ENCODE measurements at places on chromosomes 4 and X.
A peak's percentile ranks its signal among the peaks of the same experiment; 100 is the strongest.

DNA sequence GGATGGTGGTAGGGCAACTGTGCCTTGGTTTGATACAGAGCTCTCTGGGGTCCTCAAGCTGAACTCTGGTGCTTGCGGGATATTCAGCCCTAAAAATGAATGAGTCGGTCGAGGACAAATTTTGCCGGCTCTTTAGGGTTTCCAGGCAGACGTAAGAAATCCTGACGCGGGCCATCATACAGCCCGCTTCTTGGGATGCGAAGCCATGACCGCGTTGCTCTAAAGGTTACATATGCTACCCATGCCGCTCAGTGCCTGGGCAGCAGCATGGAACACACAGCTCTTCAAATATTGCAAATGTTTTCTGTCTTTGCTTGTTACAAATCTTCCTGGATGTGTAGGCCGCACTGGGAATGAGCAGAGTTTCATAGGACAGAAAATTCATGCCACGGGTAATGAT is 55.6 kb downstream of the NBDY start:
- DNase-seq, result no peak

GRCh38 chr4:55311792-55312488 is 34.1 kb upstream of the SRD5A3 start:
- DNase-seq, result no peak

DNA sequence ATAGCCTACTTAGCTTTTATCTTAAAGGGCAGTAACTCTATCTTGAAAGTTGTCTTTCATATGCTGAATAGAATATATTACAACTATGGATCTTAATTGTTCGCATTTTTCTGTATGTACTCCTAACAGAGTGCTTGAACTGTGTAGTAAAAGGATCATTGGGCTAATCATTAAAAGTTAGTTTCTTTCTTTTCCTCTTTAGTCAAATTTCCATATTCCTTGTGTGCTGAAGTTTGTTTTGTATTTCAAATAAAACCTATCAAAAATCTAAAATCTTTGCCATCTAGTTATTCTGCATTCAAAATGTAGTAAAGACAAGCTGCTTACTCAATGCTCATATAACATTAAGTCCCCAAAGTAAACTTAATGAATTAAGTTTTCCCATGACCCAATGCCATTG is 182.7 kb downstream of the HTR2C start:
- no peak for DNase-seq

- DNase-seq, result no peak
Measured at GRCh38 chr4:7059662-7060061, 8.2 kb downstream of the GRPEL1 start.

DNA sequence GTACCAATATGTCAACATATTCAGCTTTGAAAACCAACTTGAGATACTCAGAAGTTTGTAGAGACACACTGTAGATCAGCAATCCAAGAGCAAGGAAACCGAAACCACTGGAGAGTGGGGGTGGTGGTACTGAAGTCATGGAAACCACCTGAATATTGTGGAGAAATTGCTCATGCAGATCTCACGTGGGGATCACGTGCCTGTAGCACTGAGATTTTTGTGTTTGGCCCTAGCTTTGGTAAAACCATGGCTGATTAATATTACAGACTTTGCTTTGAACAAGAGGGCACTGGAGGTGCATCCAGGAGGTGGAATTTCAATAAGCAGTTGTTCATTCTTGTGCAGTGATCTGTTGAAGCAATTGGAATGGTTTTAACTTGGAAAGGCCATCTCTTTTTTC is 47.2 kb downstream of the GBA3 start:
- no peak for DNase-seq

- no peak for DNase-seq
Measured at GRCh38 chrX:72314881-72315280, 9.2 kb upstream of the CITED1 start.

DNA sequence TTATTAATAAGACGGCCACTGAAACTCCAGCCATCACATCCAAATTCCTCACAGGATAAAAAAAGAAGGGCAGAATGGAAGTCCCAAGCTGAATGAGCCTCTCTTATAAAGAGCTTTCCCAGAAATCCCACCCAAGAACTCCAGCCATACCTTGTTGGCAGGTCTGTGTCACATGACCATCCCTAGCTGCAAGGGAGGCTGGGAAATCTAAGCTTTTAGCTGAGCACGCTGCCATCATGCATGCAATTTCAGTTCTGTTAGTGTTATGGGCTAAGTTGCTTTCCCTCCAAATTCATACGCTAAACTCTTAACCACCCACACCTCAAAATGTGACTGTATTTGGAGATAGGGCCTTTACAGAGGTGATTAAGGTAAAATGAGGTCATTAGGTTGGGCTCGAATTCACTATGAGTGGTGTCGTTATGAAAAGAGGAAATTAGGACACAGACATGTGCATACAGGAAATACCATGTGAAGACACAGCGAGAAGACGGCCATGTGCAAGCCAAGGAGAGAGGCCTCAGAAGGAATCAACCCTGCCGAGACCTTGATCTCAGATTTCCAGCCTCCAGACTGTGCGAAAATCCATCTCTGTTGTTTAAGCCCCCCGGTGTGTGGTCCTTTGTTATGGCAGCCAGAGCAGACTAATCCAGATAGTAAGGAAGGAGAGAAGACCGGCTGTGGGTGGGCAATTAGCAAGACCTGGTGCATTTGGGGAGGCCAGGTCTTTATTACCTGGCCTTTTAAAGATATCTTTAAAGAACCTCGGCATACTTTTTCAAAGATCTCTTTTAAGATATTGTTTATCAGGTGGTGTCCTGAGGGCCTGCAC is 317.6 kb downstream of the BCOR start:
- DNase-seq, result no peak

- DNase-seq, result no peak
Measured at GRCh38 chr4:151284534-151285245, 7.7 kb downstream of the PRSS48 start.

DNA sequence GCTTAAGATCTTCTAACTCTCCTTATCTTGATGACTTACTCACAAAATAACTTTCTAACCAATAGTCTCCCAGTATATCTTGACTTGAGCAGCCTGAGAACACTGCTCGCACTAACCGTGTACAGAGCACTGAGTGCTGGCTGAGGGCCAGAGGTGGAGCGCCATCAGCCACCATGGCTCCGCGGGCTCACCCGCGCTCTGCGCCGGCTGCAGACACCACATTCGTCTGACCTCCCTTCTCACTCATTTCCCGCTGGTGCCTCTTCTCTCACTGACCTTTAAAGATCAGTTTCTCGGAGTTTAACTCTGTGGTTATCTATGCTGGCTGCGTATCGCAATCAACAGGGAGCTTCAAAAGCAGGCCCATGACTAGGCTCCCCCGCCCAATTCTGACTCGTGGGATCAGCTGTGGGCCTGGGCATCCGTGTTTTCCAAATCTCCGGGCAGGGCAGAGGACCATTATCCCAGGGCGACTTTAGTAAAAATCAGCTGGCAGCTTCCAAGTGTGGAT is 78.6 kb downstream of the HAUS3 start:
- DNase-seq, result no peak

DNA sequence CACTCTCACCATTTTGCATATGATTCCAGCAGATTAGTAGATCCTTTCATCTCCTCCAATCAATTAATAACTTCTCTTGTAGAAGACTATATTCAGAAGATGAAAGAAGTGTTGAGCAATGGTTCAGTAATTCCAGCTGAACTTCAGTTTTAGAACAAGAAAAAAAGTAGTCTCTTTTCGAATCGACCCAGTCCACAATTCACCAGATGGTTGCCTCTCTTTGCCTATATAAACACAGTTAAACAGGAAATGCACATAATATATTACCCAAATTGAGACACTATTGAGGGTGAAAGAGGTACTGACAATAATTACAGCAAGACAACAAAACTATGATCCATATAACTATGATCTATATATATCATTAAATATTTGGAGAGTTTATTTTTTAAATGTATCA is 16.8 kb upstream of the FAM241A start:
- DNase-seq, result no peak

- DNase-seq, result no peak
Measured at GRCh38 chr4:34814266-34814665, 1430.0 kb downstream of the ARAP2 start.

GRCh38 chr4:174996079-174996478 is 77.9 kb downstream of the ADAM29 start:
- no peak for DNase-seq

- no peak for DNase-seq
Measured at GRCh38 chr4:153207567-153207966, 3.3 kb downstream of the TRIM2 start.

DNA sequence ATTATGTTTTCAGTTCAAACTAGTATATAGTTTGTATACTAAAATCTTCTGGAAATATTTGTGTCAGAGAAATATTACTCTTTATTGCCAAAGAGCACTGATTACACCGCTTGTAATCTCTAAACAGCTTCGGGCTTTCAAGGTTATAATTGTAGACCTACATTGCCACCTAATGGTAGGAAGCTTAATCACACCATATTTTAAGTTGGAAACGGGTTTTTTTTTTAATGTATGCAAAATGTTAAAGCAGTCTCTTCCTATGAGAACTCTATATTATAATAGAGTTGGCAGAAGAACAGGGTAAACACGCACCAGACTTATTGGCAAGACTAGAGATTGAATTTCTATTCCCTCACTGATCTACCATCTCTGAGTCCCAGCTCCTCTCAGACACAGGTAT is 19.5 kb upstream of the NFXL1 start:
- DNase-seq, result peak; percentile 48

DNA sequence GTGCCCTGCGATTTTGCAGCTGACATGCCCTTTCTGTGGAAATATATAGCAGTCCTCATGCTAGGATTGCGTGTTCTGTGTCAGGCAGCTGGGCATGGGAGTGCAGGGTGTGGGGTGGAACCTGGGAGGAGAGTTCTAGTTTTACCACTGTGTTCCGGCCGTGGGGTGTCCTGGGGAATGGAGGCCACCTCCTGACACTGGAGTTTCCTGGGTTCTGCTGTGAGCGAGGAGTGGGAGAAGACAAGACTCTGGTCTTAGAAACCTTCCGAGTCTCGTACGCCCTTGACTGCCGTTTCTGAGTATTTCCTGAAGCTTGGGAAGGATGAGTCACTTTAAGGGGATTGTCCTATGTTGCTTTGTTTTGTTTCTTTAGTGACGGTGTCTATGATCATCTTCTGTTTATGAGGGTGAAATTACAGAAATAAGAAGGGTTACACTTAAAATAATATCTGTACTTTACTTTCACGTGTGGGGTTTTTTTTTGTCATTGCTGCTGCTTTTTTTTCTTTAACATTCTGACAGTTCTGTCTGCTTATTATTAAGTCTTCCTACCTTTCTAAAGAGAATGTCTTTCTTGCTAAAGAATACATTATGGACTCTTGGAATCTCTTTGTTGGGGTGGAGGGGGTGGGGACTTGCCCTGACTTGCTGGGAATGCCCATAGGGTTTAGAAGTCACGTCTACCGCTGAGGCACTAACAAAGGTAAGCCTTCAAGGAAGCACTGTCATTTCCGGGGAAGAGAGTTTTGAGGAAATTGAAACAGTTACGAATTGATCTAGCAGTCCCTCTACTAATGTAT is 19.1 kb downstream of the CD99 start:
- DNase-seq, result peak; percentile 70

DNA sequence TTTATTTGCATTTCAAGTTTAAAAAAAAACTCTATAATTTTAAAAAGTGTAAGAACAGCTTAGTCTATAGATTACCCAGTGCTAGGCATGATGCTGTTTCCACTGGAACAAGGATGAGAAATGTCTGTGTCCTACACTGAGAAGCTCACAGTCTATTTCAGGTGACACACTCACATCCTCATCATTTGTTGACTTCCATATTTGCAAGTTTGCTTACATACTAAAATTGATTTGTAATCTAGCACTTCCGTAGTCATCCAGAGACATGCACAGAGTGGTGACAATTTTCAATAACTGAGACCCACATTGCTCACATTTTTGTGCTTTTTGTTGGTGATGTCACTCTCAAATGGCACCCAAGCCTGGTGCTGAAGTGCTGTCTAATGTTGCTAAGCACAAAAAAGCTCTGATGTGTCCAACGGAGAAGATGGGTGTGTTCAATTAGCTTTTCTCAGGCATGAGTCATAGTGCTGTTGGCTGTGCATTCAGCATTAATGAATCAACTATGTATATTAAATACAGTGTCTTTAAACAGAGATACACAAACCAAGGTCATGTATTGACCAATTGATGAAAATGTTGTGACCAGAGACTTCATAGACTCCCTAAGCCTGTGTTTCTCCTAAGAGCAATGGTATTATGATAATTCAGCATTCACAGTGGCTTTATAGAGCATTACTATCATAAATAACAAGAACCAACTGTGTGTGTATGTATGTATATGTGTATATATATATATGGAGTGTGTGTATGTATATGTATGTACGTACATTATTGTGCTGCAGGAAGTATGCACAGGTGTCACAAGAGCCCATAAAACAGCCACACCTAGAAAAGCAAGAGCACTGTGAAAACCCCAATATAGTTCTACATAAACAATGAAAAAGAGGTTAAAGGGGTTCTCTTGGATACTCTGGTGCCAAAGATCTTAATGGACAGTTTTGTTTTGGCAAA is 31.2 kb upstream of the VCX3B start:
- DNase-seq, result no peak

DNA sequence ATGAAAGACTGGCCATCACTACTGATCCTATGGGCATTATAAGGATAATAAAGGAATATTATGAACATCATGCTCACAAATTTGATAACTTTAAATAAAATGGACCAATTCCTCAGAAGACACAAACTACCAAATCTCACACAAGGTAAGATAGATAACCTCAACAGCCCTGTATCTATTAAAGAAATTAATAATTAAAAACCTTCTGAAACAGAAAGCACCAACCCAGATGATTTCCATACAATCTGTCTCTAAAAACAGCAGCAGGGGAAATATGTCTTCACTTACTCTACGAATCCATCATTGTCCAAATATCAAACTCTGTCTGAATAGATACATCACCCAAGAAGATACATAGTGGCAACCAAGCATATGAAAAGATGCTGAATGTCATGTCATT is 55.2 kb downstream of the LCORL start:
- no peak for DNase-seq

DNA sequence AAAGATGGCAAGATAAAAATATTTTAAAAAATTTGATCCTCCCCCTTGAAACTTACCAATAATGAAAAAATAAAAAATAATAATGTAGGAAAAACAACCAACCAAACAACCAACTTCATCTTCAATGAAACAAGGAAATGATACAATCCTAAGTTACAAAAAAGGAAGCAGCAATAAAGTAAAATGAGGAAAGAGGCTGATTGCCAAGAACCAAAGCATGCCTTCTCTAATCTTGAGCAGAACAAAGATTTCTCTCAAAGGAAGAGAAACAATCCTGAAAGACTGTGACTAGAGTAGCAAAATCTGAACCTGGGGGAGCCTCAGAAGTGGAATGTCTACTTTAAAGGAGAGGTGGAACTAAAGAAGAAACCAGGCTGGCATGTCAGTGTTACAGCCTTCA is 10.9 kb upstream of the WDFY3 start:
- DNase-seq, result no peak

DNA sequence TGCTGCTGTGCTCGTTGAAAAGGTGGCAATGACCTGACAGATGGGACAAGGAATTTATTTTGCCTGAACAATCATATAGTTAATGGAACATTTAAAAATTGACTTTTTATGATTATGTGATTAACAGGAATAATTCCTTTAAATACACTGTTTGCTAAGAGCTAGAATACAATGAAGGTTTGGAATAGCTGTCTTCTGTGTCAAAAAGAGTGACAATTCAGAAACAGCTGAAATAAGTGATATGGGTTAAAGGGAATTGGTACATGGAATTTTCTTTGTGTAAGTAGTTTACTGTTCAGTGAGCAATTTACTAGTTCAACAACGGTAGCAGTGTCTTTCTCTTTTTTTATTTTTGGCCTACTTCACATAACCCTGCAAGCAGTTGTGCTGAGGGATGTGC is 1083.5 kb upstream of the GRID2 start:
- DNase-seq, result no peak
